OCI-M1 (cell line): ENCODE measurements at places on chromosomes 12 and 14.
A peak's percentile ranks its signal among the peaks of the same experiment; 100 is the strongest.

DNA sequence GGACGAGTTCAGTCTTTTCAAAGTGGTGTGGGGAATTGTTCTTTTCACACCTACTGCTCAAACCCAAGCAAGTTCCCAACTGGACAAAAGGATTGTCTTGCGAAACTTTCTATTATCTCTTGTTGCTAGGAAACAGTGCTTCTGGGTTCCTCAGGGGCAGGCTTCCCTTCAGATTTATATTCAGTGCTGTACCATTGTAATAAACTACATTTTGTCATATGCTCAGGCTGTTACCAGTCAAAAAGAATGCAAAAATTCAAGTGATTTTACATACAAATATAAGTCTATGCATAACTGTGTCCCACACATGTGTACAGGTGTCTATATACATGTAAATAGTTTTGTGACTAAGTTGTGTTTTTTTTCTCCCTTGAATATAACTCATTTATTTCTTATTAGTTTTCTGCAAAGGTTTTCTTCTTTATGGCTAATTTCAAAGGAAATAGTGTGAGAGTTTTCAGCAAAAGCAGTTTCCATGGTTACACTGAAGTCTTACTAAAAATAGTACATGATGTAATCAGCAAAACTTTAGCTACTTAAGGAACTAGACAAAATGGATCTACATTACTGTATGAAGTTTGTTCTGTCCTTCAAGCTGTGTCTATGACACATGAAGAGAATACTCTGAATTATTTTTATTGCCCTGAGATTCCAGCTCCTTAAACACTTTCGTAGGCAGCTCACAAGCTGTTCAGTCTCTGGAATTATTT is 430.2 kb upstream of the TMPO start:
- no peak for DNase-seq

- DNase-seq: no peak
These were observed 199.6 kb upstream of the DIO3 start for GRCh38 chr14:101361451-101362433.

GRCh38 chr14:102652194-102652593 is 59.7 kb downstream of the RCOR1 start:
- DNase-seq: peak; percentile 26

GRCh38 chr14:23864259-23864658 is 89.3 kb upstream of the DHRS4 start:
- peak; percentile 1 for DNase-seq

- peak; percentile 51 for DNase-seq
These were observed 101.9 kb downstream of the SLC8A3 start for GRCh38 chr14:70086685-70087379.

- DNase-seq: no peak
These were observed 20.7 kb downstream of the CLSTN3 start for GRCh38 chr12:7150841-7151240.

GRCh38 chr14:89206389-89207031 is 210.5 kb downstream of the FOXN3 start:
- no peak for DNase-seq

- peak; percentile 63 for DNase-seq
These were observed 5.0 kb downstream of the OSBPL8 start for GRCh38 chr12:76554405-76555230.

DNA sequence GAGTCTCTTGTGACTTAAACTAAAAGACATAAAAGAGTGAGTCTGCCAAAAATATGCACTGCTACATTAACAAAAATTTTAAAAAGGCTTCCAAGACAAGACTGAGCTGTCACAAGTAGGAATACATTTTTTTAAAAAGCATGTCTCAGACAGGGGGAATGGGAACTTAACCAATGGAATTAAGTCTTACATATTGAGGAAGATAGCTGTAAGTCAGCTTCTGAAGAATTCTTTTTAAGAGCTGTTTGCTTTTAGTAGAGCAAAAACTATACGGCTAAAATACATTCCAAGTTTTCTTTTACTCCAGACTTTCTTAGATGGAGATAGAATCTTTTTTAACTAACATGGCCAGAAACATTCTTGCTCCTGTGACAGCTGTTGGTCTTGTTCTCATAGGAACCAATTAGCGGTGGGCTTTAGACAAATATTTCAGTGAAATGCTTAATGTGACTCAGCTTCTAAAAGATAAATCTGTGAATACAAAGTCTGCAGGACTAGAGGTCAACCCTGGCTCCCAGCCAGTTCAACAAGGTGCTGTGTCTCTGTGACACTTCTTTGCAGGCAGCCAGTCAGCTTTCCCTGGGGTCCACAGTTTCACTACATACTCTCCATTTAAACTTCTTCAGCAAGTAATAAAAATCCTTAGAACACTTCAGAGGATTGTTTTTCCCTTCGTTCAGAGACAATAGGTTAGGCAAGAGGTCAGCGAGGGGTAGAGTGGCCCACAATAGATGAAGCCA is 187.6 kb downstream of the NAV3 start:
- DNase-seq: no peak

DNA sequence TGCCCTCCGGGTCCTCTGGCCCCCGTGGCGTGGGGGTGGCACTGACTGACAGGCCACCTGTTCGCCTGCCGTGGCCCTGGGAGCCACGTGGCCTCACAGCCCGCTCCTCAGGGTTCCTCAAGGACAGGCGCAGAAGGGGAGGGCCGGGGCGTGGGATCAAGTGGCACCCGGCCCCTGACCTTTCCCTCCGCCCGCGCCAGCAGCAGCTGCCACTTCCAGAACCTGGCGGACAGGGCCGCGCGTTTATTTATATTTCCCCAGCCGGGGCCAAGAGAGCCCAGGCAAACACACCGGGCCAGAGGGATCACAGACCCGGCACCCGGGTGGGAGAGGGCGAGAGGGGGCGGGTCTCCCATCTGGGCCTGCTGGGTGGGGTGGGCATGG is 92.6 kb downstream of the RFLNA start:
- no peak for DNase-seq

DNA sequence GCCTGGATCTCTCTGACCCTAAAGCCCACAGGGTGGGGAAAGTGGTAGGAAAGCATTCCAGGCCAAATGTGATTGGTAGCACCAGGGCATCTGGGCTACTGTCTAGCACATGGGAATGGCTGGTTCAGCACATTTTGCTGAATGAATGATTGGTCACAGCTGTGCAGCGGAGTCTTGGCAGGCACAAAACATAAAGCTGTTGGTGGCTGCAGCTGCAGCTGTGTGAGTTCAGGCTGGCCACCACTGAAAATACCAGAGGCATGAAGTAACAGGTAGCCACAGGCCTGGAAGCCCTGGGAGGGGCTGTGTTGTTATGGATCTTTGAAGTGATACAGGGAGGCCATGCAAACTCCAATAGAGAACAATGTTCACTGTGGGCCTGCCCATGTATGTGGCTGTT is 72.7 kb downstream of the MYRFL start:
- DNase-seq: no peak

- peak; percentile 73 for DNase-seq
These were observed 1.1 kb downstream of the ALX1 start for GRCh38 chr12:85280984-85281630.

GRCh38 chr12:22514875-22515274 is 29.5 kb downstream of the C2CD5 start:
- DNase-seq: no peak

- no peak for DNase-seq
These were observed 25.8 kb downstream of the DACT1 start for GRCh38 chr14:58663494-58664111.

DNA sequence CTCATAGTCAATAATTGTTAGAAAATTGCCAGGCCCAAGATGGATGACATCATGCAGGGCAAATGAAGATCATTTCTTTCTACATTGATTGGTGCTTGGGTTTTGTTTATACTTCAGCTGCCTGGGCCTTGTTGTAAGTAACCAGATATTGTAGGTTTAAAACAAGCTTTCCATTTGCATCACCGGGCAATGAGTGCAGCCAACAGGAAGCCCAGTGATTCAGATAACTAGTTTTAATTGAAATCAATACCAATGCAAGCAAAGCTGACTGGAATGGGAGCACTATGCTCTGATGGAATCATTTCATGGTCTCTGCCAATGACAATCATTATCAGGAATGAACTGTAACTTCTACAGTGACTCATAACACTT is 279.3 kb downstream of the DUSP6 start:
- DNase-seq: no peak

DNA sequence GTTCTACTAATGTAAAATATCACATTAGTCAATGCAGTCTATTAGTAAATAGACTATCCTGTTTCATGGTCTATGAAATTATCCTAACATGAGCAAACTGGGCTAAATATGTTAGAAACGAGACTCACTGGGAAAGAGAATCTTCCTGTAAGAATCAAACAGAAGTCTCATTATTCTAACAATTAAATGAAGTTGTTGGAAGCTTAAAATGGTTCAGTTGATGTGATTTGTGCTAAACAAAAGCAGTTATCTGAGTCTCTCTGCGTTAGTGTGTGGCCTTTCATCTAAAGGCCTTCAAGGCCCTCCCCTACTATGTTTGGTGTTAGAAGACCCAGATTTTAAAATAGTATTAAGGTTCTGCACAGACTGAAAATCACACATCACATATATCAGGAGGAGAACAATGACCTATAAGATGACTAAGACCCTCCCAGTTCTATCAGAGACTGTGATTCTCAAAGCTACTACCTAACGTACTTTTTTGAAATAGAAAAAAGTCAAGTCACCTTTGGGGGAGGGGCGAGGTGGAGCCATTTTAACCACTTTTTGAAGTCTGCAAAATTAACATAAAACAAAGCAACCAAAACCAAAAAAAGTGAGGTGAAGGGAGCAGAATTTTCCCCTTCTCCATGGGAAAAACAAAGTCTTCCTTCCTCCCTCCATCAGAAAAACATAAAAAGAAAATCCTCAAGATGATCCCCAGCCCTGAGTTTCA is 82.3 kb downstream of the DENND5B start:
- DNase-seq: no peak

- no peak for DNase-seq
These were observed 126.6 kb downstream of the SCARB1 start for GRCh38 chr12:124737040-124737419.

GRCh38 chr14:61535032-61535431 is 160.3 kb upstream of the HIF1A start:
- DNase-seq: no peak

DNA sequence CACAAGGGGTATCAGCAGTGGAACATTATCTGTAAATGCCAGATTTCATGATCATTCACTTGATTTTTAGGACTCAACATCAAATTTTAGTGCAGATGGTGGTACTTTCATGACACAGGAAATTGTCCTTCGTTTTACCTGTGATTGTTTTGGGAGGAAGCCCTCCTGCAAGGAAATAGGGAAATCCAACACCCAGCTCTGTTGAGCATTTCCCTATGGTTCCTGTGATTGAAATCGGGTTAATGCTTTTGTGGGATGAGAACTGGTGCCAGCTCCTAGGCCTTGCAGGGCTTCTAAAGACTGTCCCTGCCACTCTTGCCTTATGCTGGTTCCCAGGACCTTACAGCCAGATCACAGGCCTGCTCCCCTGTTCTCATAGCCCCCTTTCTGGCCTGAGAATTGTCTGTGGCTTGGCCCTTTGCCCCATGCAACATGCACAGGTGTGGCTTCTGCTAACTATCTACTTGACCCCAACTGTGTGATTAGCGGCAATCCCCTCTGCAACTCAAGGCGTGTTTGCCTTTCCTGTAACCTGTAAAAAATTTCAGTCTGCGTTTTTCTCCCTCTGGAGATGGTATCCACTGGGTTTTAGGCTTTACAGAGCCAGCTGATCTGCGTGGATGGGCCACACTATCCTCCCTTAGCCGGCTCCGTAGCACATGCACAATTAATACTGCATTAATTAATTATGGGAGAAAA is 112.5 kb downstream of the ETV6 start:
- DNase-seq: no peak

GRCh38 chr12:116588390-116589028 is 29.3 kb downstream of the MAP1LC3B2 start:
- DNase-seq: no peak

GRCh38 chr12:15691388-15691787 is 97.8 kb downstream of the EPS8 start:
- no peak for DNase-seq

DNA sequence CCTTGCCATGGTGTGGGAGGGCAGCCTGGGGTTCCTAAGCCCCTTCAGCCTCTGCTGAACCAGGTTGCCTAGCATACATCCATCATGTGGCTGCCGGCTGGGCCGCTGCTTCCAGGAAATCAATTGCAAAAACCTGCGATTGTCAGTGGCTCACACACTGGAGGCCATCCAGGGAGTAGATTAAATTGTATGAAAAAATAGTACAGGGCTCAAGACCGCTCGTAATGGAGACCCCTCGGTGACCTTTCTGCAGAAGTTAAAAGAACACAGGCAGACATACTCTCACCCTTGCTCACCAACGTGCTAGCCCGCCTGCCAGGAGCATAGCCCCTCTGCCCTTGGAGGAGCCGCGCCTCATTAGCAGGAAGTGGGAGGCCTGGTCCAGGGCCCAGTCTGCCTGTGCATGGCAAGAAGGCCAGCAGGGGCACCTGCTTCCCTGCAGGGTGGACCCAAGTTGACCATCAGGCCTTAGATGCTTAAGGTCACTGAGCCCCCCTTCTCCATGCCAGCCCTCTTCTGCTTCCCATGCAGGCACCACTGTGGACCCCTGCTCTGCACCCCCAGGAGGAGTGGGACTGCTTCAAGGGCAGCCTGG is 31.4 kb upstream of the CIPC start:
- no peak for DNase-seq

DNA sequence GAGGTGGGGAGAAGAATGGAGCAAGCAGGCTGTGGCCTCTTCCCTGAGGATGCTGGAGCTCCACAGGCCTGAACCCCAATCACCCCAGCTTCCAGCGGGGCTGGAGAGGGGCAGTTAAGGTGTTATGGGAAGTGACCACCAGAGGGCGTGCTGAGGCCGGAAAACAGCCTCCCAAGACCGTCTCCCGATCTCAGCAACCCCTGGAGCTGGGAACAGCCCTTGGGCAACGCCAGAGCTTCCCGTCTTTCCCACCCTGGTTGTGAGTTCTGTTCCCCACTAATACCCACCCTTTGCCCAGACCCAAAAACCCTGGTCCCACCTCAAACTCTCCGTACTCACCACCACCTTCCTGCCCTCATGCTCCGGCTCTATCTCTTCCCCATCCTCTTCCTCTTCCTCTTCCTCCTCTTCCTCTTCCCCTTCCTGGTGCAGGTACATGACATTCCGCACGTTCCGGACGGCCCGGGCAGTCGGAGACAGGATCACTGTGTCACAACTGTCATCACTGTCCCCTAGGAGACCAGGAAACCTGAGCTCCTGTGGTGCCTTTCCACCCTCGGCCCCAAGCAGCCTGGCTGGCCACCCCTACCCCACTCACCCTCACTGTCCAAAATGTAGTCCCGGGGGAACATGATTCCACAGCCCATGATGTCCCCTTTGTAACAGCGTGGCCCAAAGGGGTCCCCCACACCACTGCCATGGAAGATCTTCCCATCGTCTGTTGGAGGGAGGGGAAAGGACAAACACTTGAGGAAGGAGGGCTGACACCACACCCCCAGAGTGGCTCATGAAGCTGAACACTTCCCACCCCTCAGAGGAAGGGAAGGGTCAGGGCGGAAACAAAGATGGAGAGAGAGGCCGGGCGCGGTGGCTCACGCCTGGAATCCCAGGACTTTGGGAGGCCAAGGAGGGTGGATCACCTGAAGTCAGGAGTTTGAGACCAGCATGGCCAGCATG is 12.9 kb downstream of the SPRYD3 start:
- DNase-seq: peak; percentile 70
